ENCODE measurements at places on chromosomes 12 and 14.

DNA sequence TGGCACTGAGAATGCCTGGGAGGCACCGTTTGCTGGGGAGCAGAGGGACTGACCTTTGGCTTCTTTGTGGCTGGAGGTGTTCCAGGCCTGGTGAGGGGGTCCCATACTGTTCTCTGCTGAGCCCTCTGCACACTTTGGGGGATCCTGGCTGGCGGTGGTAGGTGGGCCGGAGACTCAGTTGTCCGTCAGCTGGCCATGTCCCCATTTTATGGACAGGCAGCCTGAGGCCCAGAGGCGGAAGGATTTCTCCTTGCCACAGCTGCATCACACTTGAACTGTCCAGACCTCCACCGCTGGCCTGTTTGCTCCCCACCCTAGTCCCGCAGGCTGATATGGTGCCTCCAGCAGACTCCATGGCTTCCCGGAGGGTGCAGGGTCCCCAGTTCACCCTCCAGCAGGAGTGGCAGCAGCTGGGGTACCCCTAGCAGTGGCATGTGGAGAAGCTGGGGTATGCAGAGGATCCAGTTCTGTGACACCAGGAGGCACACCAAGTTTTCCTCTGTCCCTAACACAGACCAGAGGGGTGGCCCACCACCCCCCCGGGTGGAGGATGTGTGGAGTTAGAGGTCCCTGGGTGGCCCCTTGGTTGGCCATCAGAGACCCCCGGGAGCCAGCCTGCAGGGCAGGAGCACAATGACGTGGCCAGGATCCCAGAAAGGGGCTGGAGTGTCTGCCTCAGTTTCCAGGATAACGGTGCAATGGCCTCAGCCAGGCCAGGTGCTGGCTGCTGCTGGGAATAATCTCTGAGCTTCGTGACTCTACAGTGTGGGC is 14.8 kb downstream of the SLC25A29 start:
- no peak for DNase-seq

DNA sequence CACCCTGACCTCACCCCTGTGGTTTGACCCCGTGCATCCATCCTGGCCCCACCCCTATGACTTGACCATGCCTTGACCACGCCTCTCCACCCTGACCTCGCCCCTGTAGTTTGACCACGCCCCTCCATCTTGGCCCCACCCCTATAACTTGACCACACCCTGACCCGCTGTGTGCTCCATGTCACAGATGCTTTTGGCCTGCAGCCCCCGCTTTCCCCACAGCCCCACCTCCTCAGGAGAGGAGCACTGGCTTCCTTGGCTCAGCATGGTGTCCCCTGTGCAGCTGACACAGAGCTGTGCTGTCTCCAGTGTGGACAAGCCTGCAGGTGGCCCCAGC is 269.9 kb upstream of the SFSWAP start:
- DNase-seq = peak; percentile 20

DNA sequence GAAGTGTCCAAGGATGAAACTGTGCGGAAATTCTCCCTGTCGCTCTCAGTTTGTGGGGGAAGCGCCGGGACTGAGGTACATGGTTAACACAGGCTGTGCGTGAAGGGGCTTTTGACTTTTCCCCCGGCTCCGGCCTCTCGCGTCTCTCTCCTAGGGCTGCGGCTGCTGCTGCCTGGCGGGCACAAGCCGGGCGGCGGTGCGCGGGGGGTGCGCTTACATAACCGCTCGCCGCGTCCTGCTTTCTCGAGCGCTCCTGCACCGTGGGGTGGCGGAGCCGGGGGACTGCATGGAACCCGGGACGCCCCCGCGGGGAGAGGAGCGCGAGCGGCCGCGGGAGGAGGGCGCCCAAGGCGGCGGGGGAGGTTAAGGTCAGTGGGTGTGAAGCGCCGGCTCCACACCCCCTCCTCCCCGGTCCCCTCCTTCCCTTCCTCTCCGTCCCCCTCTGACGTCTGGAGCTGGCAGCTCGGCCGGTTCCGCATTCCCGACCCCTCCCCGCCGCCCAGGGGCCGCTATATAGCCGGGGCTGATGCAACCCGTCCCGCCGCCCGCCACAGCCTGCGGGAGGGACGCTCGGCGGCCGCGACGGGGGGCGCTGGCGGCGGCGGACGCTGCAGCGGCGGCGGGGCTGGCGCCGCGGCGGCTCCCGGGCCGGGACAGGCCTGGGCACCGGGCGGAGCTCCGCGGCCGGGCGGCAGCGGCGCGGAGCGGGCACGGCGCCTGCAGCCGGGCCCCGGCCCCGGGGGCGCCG is at the start of gene JDP2:
JDP2 (plus strand) TSS at position 541 of the 748 bp plus-strand sequence. CDS start 9,899 bp downstream, outside the sequence.
- peak; percentile 92 for DNase-seq

DNA sequence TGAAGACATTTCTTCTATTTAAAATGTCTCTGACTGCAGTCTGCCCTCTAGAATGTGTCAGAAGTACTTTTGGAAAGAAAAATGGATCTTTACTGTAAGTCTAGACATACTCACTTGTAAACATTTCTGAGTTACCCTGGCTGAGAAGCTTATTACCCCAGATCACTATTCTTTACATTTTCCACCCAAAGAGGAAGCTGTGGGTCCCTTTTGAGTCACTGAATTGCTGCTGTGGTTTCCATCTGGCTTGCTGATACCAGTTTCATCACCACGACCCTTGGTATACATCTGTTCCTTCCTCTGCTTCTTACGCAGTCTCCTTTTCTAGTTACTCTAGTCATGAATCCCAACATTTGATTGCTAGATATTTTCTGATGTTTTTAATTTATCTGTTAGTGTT is 20.2 kb upstream of the CLEC4D start:
- DNase-seq = peak; percentile 93

DNA sequence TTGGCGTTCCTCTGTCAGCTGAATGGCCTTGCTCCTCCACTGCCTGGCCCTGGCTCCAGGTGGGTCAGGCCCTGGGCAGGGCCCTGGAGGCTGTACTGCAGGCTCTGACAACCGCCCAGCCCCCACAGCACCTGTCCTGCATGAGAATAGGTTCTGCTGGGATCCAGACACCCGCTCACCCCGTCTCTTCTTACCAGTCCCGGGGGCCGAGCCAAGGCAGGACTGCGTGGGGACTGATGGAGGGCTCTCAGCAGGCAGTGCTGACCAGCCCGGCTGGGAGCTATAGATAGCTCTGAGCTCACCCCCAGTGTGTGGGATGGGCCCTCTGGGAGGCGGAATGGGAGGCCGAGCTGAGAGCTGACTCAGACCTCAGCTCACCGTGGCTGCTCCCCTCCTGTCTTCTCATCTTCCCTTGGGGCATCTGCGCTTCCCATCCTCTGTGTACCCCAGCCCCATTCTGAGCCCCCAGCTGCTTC is 39.6 kb downstream of the TEAD4 start:
- peak; percentile 47 for DNase-seq

- no peak for DNase-seq
These were observed at the start of gene GZMH for GRCh38 chr14:24609655-24610344. Gene GZMH, minus strand, starts transcription at chr14:24609685. Its CDS starts 72 bp downstream, at chr14:24609613.

DNA sequence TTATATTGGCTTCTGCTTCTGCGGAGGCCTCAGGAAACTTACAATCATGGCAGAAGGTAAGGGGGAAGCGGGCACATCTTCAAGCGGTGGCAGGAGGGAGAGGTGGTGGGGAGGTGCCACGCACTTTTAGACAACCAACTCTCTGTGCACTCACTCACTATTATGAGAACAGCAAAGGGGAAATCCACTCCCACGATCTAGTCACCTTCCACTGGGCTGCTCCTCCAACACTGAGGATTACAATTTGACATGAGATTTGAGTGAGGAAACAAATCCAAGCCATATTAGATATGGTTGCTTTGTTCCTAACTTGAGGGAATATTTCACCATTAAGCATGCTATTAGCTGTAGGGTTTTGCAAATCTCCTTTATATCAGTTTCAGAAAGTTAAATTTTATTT is 80.3 kb downstream of the UNC79 start:
- no peak for DNase-seq

Data from NB4 (cell line).